ENCODE measurements at places on chromosomes 3 and 15.

DNA sequence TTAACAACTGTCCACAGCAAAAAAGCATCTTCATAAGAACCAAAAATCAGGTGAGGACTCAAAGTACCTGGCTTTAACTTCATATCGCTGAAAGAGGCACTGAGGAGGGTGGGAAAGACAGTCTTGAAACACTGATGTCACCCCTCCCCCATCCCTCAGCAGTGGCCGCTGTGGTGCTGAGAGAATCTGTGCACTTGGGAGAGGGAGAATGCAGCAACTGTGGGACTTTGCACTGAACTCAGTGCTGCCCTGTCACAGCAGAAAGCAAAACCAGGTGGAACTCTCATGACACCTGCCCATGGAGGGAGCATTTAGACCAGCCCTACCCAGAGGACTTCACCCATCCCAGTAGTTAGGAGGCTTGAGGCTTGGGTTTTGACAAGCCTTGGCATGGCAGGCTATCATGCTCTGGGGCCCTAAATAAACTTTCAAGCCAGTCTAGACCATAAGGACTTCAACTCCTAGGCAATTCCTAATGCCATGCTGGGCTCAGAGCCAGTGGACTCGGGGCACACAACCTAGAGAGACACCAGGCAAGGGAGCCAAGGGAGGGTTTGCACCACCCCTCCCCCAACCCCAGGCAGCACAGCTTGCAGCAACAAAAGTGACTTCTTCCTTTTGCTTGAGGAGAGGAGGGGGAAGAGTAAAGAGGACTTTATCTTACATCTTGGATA is 6.1 kb upstream of the ZSCAN2 start:
- DNase-seq: no peak

GRCh38 chr15:37517191-37517895 is 417.0 kb upstream of the MEIS2 start:
- DNase-seq: no peak

DNA sequence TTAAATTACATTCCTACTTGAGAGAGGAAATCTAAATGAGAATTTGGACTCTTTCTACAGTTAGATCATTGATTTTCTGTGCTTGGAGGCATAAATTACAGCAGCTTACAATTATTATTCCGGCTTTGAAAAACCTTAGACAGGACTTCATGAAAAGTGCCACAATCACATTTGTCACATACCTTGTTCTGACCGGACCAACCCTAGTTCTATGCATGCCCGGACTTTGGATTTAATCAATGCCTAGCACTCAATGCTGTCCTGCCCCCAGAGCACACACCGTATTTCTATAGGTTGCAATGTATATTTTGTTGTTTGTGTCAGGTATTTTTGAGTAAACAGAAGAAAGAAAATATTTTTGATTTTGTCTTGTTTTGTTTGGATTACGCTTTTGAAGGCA is 424.7 kb upstream of the PDZRN3 start:
- DNase-seq: no peak

GRCh38 chr3:190192087-190192486 is 71.4 kb upstream of the P3H2 start:
- DNase-seq: no peak

- no peak for DNase-seq
These were observed 2.9 kb downstream of the CCNL1 start for GRCh38 chr3:157156837-157157635.

DNA sequence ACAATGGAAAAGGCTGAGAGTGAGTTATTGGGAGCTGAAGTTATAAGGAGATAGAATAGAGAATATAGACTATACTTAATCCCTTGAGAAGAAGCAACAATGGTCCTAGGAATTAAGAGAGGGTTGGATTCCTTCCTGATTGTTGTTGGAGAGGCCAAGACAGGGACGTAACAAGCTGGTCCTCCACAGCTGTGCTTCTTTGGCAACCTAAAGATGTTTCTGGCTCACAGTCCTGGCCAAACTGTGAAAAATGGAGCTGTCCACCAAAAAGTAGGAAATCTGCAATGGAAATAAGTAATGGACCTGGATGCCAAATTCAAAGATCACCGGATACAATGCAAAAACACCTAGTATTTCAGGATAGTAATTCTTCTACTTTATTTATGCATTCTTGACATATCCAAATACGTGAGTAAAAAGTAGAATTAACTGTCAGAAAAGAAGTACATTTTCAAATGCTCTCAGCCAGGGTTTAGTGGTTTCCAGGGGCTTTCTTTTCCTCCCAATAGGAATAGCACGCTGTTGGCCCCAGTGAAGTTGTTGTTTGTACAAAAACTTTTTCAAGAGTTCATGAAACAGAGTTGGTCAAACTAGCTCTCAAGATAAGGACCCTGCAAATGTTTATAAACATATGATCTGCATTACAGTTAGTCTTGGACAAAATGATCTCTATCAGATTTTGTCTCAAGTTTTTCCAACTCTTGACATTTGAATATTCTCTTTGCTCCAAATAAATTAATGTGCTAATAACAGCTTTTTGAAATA is 28.3 kb downstream of the CERS3 start:
- DNase-seq: no peak

GRCh38 chr3:45741742-45742460 is 52.7 kb downstream of the SACM1L start:
- DNase-seq: no peak

- DNase-seq: no peak
These were observed 152.9 kb downstream of the IGF1R start for GRCh38 chr15:98801234-98801561.

GRCh38 chr15:100495861-100496260 is 32.9 kb downstream of the CERS3 start:
- no peak for DNase-seq

GRCh38 chr3:183306798-183307671 is 54.0 kb downstream of the B3GNT5 start:
- DNase-seq: peak; percentile 51

DNA sequence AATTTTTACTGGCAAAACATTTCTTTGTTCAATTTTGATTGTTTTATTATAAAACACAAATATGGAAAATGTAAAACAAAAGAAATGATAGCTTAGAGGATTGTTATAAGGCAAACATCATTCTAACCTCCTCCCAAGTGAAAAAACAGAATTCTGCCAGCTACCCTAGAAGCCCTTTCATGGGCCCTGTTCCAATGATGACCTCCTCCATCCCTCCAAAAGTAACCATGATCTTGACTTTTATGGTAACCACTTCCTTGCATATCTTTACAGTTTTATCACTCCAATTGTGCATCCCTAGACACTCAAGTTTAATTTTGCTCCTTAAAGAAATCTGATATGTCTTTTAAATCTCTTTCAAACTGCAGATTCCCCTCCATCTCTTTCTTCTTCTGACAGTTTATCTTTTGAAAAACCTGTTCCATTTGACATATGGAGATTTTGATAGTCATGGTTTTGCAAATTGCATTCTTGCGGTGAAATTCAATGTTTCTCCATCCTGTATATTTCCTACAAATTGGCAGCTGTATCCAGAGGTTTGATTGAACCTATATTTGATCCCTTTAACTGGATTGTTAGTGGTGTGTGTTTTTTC is 27.0 kb upstream of the TNFAIP8L3 start:
- no peak for DNase-seq

DNA sequence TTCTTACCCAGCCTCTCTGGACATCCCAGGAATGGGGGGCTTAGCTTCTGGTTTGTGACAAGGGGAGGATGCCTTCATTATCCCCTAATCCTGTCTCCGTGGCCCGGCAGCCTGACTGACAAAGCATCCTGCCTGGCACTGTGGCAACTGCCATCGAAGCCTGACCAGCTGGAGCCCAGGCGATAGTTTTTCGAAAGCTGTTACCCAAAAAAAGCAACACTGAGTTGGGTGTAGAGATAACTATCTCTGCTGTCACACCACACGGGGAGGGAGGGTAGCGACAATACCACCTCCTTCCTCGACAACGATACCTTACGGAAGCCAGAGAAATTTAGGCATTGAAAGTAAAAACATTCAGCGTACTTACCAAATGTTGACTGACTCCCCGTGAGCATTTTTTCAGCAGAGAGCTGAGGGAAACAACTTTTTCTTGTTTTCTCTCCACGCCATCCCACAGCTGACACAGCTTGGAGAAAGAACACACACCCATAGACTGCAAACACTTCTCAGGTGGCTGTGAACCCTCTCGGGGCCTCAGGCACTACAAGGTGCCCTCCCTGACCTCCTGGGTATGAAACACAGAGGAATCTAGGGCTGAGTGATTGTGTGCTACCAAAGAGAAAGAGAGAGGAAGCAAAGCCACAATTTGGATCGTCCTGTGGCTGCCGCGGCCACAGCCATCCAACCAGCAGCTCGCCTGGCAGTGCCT is 361.9 kb upstream of the ICE2 start:
- DNase-seq: peak; percentile 40

- DNase-seq: no peak
These were observed 629.6 kb downstream of the PYDC2 start for GRCh38 chr3:192090586-192090985.

- DNase-seq: no peak
These were observed 10.6 kb upstream of the U2SURP start for GRCh38 chr3:142990721-142991120.

DNA sequence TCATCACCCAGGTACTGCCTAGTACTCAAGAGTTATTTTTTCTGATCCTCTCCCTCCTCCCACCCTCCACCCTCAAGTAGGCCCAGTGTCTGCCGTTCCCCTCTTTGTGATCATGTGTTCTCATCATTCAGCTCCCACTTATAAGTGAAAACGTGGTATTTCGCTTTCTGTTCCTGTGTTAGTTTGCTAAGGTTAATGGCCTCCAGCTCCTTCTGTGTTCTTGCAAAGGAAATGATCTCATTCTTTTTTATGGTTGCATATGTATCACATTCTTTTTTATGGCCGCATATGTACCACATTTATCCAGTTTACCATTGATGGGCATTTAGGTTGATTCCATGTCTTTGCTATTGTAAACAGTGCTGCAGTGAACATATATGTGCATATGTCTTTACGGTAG is 8.2 kb upstream of the GANC start:
- no peak for DNase-seq

GRCh38 chr3:35965908-35966307 is 326.6 kb downstream of the ARPP21 start:
- no peak for DNase-seq

GRCh38 chr3:31924610-31925270 is 56.3 kb downstream of the OSBPL10 start:
- DNase-seq: no peak

GRCh38 chr3:129764090-129764489 is 129.4 kb downstream of the TMCC1 start:
- no peak for DNase-seq

GRCh38 chr3:188060840-188061544 is 93.0 kb upstream of the LPP start:
- DNase-seq: peak; percentile 48

DNA sequence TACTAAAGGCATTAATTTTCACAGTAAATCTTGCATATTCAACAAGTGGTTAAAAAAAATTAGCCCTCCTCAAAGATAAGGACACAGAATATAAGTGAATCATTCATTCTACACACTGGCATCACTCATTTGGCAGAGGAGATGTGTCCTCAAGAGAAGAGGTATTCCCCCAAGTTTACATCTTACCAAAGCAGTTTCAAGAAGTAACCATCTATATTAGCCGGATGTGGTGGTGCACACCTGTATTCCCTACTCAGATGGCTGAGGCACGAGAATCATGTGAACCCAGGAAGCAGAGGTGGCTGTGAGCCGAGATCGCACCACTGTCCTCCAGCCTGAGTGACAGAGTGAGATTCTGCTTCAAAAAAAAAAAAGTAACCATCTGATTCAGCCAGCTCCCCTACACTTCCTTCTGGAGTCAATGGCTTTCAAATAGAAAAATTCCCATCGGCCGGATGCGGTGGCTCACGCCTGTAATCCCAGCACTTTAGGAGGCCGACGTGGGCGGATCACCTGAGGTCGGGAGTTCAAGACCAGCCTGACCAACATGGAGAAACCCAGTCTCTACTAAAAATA is 15.4 kb downstream of the RAF1 start:
- no peak for DNase-seq

DNA sequence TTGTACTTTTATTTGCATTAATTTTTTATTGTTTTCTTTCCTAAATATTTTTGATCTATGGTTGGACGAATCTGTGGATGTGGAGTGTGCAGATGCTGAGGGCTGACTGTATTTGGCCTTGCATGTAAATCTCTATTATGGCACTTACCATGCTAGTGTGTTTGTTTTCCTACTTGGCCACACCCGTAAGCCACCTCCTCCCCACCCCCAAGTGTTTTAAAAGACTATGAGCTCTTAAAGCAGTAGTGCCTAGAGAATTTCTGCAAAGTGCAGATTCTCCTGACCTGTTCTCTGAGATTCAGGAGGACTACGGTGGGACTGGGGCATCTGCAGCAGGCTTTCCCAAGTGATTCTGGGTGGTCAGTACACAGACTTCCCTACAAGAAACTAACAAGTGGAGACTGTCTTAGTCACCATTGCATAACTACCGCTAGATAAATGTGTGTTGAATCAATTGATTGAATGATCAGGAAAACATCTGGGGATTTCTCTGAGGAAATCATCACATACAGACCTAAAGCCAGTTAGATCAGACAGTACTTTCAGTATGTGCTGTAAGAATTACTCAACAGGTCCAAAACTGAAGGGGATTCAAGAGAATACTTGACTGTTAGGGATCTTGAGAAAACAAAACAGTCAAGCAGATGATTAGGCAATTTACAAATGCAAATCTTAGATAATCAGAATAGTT is 6.2 kb upstream of the TIPARP start:
- no peak for DNase-seq

DNA sequence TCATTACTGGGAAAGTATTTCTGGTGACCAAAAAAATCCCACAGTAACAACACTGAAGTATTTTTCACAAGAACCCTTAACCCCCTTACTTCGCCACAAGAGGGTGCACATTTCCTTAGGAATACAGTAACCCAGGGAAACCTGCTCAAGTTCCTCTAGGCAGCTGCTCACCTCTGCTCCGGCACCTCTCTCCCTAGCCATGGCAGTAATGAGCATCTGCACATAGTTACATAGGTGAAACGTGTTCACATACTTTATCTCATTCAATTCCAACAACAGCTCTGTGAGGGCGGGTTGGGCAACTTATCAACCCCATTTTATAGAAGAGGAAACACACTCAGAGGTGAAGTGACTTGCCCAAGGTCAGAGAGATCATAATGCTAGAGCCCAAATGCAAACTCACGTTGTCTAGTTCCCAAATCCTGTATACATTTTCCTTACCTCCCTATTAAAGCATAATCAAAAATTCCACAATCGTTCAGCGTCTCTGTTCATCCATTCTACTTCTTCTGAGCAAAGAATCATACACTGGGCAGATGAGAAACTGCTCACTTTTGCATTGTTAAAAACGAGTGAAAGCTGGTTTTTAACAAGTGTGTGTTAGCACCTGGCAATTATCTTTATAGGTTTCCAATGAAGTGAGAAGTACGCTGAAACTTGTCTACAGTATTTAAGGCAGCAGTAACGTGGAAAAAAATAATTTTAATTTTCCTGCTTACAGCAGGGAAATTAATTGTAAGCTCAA is 90.7 kb downstream of the IGF2BP2 start:
- no peak for DNase-seq

- DNase-seq: peak; percentile 50
These were observed 976 bp upstream of the ABTB1 start for GRCh38 chr3:127671523-127672428.

GRCh38 chr3:137105277-137105977 is 147.6 kb downstream of the IL20RB start:
- no peak for DNase-seq
